D341Med (cell line): ENCODE measurements at places on chromosomes 3 and 15.

DNA sequence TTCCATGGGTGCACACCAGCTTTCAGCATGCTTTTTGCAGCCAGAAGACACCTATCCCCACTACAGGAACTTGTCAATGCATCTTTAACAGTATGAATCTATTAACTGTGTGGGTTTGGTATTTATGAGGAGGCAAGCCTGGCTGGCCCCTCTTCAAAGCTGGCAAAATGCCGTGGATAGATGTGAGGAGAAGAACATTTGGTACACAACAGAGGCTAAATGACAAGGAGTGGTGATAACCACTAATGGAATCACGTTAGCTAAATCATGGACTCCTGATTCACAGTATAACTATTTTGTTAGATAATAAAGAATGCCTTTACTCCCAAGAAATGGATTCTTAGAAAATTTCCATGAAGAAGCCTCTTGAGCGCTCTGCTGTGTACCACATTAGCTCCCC, 187.2 kb downstream of the CLSTN2 start:
- DNase-seq: no peak

DNA sequence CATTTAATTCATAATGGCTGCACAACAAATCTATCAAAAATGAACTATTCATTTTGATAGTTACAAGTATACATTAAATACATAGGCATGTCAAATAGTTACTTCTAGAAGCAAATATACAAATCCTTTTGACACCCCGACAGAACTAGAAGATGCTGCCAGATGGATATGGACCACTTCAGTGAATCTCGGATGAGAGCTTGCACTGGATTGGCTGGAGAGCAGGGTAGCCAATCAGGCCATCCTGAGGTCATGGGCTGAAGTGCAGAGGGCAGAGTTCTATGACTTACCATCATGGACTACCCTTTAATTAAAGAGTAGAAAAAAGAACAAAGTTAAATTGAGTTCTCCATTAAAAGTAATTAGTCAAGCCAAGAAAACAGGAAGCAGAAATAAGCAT, 8.3 kb downstream of the CCNL1 start:
- DNase-seq: no peak

DNA sequence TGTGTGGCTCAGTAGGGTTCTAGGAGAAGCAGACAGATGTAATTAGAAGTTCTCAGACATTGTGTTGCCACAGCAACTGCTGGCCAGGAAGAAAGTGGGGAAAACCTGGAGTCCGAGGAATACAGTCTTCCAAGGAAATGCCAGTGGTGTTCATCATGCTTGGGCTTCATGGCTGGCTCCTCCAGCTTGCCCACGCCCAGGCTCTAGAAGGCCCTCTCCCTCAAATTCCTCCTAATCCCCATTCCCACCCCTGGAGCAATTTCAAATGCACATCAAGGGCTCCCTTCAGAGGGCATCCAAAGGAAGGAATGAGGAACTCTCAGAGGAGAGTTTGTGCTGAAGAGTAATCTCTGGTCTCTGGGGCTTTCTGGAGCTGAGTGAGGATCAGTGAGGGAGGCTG, 21.9 kb downstream of the FSTL1 start:
- no peak for DNase-seq

GRCh38 chr3:194508491-194509453, 22.0 kb upstream of the ATP13A3 start:
- DNase-seq: no peak

GRCh38 chr15:43881944-43882343, 55.1 kb downstream of the WDR76 start:
- no peak for DNase-seq

- no peak for DNase-seq
These were observed 29.6 kb downstream of the CALML4 start for GRCh38 chr15:68175526-68175925.

DNA sequence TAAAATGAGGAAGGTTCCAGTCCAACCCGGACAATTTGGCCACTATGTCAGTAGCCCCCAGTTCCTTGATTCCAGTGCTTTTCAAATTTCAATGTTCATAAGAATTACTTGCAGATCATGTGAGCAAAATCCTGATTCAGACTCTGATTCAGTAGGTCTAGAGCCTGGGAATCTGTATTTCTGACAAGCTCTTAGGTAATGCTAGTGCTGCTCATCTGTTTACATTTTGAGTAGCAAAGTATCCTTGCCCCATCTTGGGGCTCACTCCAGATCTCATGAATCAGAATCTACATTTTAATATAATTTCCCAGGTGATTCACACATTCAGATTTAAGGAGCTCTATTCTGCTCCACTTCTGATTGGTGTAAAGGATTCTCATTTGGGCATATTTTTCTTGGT, 142.0 kb downstream of the NAALADL2 start:
- DNase-seq: no peak

DNA sequence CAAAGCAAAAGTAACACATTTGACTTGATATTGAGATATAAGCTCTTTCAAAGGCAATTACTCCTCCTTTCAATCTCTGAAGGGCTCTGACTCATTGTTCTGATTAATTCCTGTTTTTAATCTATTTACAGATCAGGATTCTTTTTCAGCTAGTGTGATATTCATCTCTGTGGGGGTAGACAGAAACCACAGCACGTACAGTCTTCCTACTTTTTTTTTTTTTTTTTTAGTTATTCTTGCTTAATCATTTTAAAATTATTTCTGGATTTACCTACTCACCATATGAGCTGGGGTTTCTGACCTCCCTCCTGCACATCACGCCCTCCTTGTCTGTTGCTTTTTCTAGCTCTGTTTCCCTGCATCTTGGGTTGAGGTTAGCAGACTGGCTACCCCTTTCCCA, 1.4 kb downstream of the CNTN3 start:
- DNase-seq: no peak

GRCh38 chr3:142962520-142963233, 797 bp downstream of the PAQR9 start:
- DNase-seq: no peak

DNA sequence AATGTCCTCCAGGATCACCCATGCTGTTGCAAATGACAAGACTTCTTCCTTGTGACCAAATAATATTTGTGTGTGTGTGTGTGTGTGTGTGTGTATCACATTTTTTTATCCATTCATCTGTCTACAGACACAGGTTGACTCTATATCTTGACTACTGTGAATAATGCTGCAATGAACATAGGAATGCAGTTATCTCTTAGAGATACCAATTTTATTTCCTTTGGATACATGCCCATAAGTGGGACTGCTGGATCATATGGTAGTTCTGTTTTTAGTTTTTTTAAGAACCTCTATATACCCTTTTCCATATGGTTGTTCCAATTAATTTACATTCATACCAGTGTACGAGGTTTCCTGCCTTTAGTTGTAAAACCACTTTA, 41.7 kb downstream of the GPR176 start:
- no peak for DNase-seq

DNA sequence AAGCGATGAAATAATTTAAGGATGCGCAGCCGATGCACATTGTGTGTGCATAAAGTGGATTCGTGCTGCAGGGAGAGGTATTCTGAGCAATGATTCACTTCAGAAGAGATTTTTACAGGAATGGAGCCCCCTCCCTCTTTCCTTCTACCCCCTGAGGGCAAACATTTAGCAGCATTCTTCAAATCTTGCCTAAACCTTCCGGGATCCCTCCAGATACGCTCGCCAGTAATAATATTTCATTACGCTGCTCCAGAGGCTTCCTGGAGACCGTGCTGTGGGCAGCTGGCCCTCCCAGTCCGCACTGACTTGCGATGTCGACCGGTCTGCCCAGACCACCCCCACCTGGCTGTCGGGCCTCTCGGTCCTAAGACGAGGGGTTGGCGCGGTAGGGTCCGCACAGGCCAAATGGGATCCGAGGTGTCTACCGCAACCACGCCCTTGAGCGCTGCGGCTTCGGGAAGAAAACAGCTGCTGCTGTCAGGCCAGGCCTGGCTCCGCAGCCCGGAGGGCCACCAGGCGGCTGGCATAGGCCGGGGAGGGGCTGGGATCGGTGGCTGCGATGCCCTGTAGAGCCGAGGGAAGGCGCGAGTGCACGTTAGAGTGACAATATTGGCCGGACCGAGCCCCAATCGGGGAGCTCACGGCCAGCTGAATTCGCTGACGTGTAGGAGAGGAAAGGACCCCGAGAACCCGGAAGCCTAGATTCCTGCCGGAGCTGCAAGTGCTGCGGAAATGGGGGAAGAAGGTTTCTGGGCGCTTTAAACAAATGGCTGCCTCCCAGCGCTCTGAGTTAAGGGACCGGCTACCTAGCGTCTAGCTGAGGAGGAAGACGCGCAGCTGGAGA, 14.3 kb downstream of the ZIC4 start:
- peak; percentile 66 for DNase-seq

DNA sequence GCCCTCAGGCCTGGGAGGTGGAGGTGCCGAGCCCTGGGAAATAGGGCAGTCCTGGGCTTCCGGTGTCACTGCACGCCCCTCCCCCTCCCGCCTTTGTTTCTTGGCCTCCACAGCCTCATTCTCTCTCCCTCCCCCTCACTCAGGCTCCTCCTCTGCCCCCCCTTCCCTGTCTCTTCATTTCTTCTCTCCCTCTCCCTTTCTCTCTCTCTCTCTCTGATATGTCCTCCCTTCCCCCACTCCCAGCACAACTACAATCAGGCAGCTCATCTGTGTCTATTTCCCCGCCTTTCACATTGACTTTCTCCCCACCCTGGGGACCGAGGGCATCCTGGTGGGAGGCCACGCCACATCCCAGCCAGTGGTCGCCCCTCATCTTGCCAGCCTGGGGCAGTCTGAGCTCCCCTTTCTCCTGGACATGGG, 40.2 kb downstream of the IDH2 start:
- DNase-seq: no peak

DNA sequence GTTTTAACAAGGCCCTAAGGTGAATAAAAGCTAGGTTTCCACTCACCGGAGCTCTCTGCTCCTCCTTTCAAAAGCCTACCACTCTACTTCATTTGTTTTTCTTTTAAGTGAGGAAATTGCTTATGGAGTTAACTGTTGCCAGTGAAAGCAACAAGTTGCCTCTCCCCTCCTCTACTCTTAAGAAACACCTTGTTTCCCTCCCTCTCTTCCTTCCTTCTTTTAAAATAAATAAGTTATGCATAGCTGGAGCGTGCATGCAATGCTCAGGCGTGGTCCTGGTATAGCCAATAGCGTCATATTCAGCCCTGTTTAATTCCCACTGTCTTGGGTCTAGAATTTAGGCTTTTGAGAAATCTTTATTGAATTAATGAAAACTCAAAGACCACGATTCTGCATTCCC, 101.1 kb upstream of the IGF1R start:
- no peak for DNase-seq

GRCh38 chr15:20348291-20348899, 193.2 kb downstream of the GOLGA6L6 start:
- DNase-seq: peak; percentile 10

GRCh38 chr3:124607163-124607562, 123.1 kb upstream of the UMPS start:
- DNase-seq: no peak
